ENCODE measurements at places on chromosomes 16 and 17. TPM values are rescaled to one million over a fixed set of nuclear protein-coding genes. Genes with fewer than 3 reads are reported as not detected.
A peak's percentile ranks its signal among the peaks of the same experiment; 100 is the strongest.

Gene CRYBA1
- total RNA-seq = not detected

DNA sequence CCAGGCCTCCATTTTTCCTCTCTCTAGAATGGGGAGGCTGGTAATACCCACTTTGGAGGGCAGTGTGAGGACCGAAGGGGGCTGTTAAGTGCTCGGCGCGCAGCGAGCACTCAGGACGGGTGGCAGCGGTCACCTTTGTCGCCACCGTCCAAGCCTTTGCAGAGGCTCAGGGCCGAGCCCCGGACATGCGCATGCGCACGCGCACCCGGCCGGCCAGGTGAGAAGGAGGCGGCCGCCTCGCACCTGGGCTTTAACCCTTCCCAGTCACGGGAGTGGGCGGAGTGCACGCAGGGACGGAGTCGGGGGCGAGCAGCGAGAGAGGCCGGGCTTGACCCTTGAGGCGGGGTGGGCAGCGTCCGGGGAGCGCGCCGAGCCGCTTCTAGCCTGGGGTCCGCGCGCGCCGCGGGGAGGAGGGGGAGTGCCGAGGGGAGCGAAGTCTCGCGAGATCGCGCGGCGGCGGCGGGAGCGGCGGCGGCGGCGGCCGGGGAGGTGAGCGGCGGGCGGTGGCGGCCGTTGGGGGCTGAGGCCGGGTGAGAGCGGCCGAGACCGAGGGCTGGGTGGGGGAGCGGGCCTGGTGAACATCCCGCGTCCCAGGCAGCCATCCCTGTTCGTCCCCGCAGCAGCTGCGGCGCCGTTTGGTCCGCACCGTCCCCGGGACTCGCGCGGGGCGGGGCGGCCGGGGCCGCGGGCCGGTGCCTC is at the start of gene MRTFB:
MRTFB (plus strand) TSS at position 443 of the 699 bp plus-strand sequence. CDS start 69,288 bp downstream, outside the sequence.
- H3K4me3 ChIP-seq = peak within 1 kb of the TSS; percentile 89
- H3K27me3 ChIP-seq = no peaks in the 10 kb centered on the region
- no peaks in the 10 kb centered on the region for H3K36me3 ChIP-seq
- no peak within 1 kb of the TSS for H3K27ac ChIP-seq
- H3K4me1 ChIP-seq = no peaks in the 10 kb centered on the region
- peak; percentile 95 for DNase-seq

DNA sequence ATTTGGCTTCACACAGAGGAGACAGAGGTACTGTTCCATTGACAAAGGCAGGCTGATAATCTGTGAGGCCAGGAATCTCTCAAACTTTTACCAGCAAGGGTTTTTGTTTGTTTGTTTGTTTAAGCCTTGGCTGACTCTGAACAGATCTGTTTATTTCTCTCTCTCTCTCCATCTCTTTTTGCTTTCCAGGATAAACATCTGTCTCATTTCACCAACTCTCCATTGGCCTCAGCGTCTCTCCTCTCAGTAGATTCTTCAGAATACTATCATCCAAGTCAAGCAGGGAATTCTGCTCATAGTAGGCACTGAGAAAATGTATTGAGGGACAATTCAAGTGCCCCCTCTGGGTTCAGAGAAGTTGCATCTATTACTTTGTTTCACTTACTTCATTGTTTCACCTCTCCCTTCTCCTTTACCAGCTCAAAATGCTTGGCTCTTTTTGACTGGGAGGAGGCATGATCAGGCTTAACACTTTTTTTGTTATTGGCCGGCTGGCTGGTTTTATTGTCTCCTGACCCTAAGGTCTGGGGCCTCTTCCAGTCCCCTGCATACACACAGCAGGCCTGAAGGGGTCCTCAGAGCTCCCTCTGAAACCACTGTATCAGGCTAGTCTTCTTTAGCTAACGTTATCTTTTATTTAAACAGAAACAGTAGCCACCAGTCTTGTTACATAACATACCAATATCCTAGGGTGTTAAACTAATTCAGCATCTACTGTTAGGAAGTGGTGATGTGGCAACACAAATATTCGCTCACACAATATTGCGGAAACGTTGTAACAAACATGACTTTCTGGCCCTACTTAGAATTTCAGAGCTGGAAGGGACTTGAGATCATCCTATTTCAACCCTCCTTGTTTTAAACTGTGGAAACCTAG is 2.0 kb upstream of the YPEL2 start:
- no peaks in the 10 kb centered on the region for H3K27me3 ChIP-seq
- H3K36me3 ChIP-seq = no peaks in the 10 kb centered on the region
- no peak overlapping the region for H3K4me3 ChIP-seq
- H3K4me1 ChIP-seq = peaks cover 11% of the 10 kb centered on the region
- H3K27ac ChIP-seq = peak overlapping the region; percentile 59

Gene KCNH6
- not detected for total RNA-seq

Gene SPN
- 2.5 TPM for total RNA-seq

GRCh38 chr17:50818261-50818660 is 17.1 kb upstream of the WFIKKN2 start:
- no peaks in the 10 kb centered on the region for H3K36me3 ChIP-seq
- H3K27me3 ChIP-seq = no peaks in the 10 kb centered on the region
- DNase-seq = no peak
- no peaks in the 10 kb centered on the region for H3K4me1 ChIP-seq
- no peak overlapping the region for H3K4me3 ChIP-seq
- no peak overlapping the region for H3K27ac ChIP-seq

DNA sequence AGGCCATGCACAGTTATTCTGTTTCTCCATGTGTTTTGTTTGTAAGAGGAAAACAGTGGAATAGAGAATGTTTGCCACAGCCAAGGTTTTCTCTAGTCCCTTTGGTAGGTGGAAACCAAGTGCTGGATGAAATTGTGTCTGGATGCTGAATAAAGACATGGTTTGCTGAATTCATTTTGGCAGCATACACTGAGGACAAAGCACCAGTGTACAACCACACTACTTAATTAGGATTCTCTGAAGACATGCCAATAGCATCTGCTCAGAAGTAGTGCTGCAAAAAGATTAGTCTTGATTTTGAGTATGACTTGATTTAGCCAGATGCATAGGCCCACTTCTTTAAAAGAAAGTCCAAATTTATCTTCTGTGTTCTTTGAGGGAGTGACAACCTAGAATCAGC is 230.5 kb upstream of the CACNG5 start:
- H3K4me3 ChIP-seq = no peak overlapping the region
- no peaks in the 10 kb centered on the region for H3K4me1 ChIP-seq
- no peaks in the 10 kb centered on the region for H3K27me3 ChIP-seq
- no peak overlapping the region for H3K27ac ChIP-seq
- no peaks in the 10 kb centered on the region for H3K36me3 ChIP-seq
- no peak for DNase-seq

DNA sequence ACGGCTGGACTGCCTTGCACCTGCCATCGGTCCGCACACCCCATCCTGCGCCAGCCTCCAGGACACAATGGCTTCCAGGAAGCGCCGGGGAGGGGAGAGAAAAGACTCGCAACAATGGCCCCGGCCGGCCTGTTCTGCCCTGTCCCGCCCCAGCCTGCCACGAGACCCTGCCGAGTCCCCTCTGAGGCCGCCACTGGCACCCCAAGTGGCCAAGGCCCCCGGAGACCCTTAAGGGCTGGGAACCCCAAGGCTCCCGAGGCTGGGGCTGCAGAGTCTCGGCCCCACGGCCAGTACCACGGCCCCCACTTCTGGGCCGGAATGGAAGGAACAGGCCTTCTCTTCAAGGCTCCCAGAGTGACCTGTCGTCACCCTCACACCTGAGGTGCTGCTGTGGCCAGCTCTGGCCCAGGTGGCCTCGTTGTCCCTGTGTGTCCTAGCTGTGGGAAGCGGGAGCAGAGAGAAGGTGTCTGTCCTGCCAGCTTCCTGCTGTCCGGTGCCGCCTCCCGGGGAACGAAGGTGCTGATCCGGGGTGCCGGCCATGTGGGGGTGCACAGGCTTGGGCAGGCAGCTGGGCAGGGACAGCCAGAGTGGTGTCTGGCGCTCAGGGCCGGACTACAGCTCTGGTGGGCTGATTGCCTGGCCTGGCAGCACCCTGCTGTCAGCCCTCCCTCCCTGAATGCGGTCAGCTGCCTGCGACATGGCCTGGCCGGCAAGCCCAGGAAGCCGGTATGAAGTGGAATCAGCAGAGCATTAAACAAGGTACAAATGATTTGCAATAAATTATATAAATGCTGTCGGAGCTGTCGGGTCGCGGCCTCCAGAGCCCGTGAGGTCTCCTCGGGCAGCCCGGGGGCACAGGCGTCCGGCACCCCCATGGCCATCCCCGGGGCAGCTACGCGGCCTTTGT is 8.2 kb upstream of the CACNA1H start:
- H3K4me1 ChIP-seq = no peaks in the 10 kb centered on the region
- H3K27me3 ChIP-seq = no peaks in the 10 kb centered on the region
- H3K36me3 ChIP-seq = no peaks in the 10 kb centered on the region
- H3K27ac ChIP-seq = no peak overlapping the region
- no peak overlapping the region for H3K4me3 ChIP-seq

DNA sequence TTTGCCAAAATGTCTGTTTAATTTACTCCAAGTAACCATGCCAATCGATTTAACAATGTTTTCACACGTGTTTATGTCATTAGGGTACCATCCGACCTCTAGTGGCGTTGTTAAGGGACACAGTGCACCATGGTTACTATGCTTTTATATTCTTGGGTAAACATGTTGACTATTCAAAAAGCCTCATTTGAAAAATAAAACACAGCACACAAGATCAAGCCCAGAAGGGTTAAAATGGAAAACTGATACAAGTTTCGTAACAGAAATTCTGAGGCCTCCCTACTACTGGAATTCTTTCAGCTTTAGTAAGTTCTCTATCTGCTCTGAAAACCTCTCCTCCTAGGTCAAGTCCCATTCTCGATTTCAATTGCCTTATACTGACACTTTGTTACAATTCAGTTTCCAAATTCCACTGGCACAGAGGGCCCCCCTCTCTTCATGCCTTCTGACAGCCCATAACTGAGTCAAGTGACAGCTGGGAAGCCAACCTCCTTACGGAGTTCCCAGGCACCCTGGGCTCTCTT is 2.1 kb downstream of the CFAP20 start:
- no peak for DNase-seq
- peak overlapping the region; percentile 38 for H3K4me3 ChIP-seq
- no peak overlapping the region for H3K27ac ChIP-seq
- H3K27me3 ChIP-seq = no peaks in the 10 kb centered on the region
- peaks cover 6% of the 10 kb centered on the region for H3K4me1 ChIP-seq

DNA sequence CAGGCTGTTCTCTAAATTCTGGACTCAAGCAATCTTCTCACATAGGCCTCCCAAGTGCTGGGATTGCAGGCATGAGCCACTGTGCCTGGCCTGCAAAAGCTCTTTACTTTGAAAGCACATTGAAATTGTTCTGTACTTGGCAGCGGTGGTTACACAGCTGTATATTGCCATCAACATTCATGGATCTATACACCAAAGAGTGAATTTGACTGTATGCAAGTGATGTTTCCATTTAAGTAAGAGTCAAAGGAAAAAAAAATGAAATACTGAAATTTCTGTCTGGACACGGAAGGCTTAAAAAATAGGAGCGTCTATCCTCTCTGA is 450.6 kb upstream of the PSMD7 start:
- H3K4me3 ChIP-seq = no peak overlapping the region
- no peaks in the 10 kb centered on the region for H3K36me3 ChIP-seq
- no peaks in the 10 kb centered on the region for H3K4me1 ChIP-seq
- H3K27ac ChIP-seq = no peak overlapping the region

GRCh38 chr17:42438600-42439567 is 15.8 kb upstream of the CAVIN1 start:
- DNase-seq = no peak
- no peak overlapping the region for H3K4me3 ChIP-seq
- no peak overlapping the region for H3K27ac ChIP-seq
- no peaks in the 10 kb centered on the region for H3K4me1 ChIP-seq

DNA sequence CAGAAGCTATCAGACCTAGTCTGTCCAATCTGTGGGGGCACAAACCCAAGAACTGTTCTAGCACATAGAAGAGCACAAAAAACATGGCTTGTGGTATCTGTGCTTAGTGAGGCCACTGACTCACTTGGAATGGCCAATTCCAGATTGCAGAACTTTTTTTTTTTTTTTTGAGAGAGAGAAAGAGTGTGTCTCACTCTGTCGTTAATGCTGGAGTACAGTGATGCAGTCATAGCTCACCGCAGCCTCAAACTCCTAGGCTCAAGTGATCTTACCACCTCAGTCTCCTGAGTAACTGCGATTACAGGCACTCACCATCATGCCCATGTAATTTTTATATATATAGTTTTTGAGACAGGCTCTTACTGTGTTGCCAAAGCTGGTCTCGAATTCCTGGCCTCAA is 77.2 kb upstream of the CLEC3A start:
- H3K27me3 ChIP-seq = no peaks in the 10 kb centered on the region
- no peak overlapping the region for H3K27ac ChIP-seq
- no peak overlapping the region for H3K4me3 ChIP-seq
- no peaks in the 10 kb centered on the region for H3K36me3 ChIP-seq
- DNase-seq = no peak
- no peaks in the 10 kb centered on the region for H3K4me1 ChIP-seq

GRCh38 chr17:65155622-65156021 is 18.5 kb downstream of the RGS9 start:
- H3K4me1 ChIP-seq = no peaks in the 10 kb centered on the region
- no peak overlapping the region for H3K4me3 ChIP-seq
- no peaks in the 10 kb centered on the region for H3K36me3 ChIP-seq

Gene KRT12
- not detected for total RNA-seq

DNA sequence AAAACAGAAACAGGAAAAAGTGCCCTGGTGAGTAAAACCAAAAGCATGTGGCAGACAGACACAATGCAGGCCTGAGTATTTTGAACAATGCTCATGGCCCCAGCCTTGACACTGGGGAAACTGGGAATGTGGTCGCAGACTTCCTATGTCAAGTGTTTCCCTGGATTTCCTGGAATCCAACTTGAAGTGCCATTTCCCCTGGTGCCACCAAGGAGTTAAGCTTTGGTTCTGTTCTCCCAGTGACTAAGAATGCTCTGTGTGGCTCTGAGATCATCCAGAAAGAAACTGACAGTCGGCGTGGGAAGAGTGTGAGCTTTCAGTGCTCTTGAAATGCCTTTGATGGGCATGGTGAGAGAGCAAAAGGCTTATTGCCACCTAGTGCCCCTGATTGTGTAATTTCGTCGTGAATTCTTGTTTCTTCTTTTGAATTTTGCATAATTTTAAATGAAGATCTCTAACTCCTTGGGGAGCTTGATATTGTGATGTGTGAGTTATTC is 96.0 kb downstream of the YPEL2 start:
- no peaks in the 10 kb centered on the region for H3K36me3 ChIP-seq
- DNase-seq = no peak
- H3K27ac ChIP-seq = peak overlapping the region; percentile 93
- no peak overlapping the region for H3K4me3 ChIP-seq

DNA sequence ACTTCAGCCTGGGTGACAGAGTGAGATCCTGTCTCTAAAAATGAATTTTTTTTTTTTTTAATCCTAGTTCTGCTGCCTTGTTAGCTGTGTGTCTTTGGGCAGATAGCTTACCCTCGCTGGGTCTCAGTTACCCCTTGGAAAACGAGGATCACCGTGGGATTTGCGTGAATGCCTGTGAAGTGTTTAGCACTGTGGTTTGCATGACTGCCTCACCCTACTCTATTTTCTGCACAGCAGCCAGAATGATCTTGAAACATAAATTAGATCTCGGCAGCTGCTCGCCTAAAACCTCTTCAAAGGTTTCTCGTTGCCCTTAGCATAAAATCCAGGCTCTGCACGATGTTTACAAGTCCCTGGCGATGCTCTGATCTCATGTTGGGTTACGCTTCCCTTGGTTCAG is 71.2 kb upstream of the GRIN2A start:
- no peaks in the 10 kb centered on the region for H3K36me3 ChIP-seq
- no peak for DNase-seq
- no peaks in the 10 kb centered on the region for H3K4me1 ChIP-seq
- H3K27me3 ChIP-seq = no peaks in the 10 kb centered on the region

GRCh38 chr17:63412234-63412633 is 33.9 kb downstream of the CYB561 start:
- DNase-seq = no peak
- no peaks in the 10 kb centered on the region for H3K4me1 ChIP-seq
- H3K4me3 ChIP-seq = no peak overlapping the region
- H3K27ac ChIP-seq = no peak overlapping the region

Measured in aorta (tissue), 5 donors.